ENCODE measurements at places on chromosomes 7 and 10. TPM values are rescaled to one million over a fixed set of nuclear protein-coding genes. Genes with fewer than 3 reads are reported as not detected.

GRCh38 chr7:102396710-102397019 lies 502 bp downstream of the PRKRIP1 start:
- H3K36me3 ChIP-seq = peaks cover 18% of the 10 kb centered on the region
- no peak for DNase-seq
- peak overlapping the region; percentile 99 for H3K27ac ChIP-seq
- H3K4me1 ChIP-seq = peaks cover 10% of the 10 kb centered on the region
- H3K27me3 ChIP-seq = no peaks in the 10 kb centered on the region

Gene CPN1
- 0.52 TPM for total RNA-seq

GRCh38 chr7:143505838-143506237 lies 28.2 kb downstream of the TAS2R41 start:
- H3K4me3 ChIP-seq = no peak overlapping the region
- no peak for DNase-seq
- no peak overlapping the region for H3K27ac ChIP-seq
- H3K36me3 ChIP-seq = no peaks in the 10 kb centered on the region
- H3K4me1 ChIP-seq = no peaks in the 10 kb centered on the region

DNA sequence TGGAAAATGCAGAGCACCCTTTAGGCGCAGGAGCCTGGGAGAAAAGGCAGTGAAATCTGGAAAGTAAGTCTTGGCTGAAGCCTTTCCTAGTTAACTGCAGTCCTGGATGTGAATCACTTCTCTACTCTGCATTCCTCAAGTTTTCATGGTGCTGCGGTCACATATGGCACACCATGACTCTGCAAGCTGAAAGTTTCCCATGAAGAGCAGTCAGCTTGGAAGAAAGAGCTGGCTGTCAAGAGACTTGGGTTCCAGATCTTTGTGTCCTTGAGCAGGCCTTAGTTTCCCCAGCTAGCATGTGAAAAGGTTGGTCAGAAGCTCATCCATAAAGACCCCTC lies 548.3 kb downstream of the SORCS3 start:
- peaks cover 4% of the 10 kb centered on the region for H3K27me3 ChIP-seq
- no peak for DNase-seq
- H3K36me3 ChIP-seq = no peaks in the 10 kb centered on the region
- H3K27ac ChIP-seq = no peak overlapping the region

DNA sequence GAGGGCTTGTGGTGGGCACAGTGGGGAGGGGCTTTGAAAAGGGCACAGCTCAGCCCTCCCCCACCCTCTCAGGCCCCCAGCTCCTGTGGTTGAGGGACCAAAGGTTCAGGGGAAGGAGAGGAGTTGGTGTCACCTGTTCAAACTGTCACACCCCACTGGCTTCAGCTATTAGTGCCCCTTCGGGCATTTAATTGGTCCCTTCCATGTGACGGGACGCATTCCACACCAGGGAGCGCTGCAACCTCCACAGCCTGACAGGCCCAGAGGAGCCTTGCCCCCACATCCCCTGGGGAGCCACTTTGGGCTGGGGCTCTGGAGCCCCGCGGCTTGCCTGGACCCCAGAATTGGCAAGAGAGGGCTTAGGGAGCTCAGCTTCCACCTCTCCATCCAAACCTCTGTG lies 75.7 kb downstream of the C10orf105 start:
- peaks cover 9% of the 10 kb centered on the region for H3K4me1 ChIP-seq
- H3K4me3 ChIP-seq = no peak overlapping the region
- H3K27ac ChIP-seq = no peak overlapping the region
- no peak for DNase-seq

Gene OR13A1
- total RNA-seq = 0.14 TPM

- H3K4me3 ChIP-seq = no peak overlapping the region
- DNase-seq = peak; percentile 82
- H3K36me3 ChIP-seq = no peaks in the 10 kb centered on the region
- peaks cover 55% of the 10 kb centered on the region for H3K27me3 ChIP-seq
Observed at GRCh38 chr10:122565766-122566206, 5.2 kb downstream of the DMBT1 start.

Gene THSD7A
- total RNA-seq = 14.3 TPM
